Left kidney (tissue), 8 donors: ENCODE measurements at places on chromosomes 5 and 9. TPM values are rescaled to one million over a fixed set of nuclear protein-coding genes. Genes with fewer than 3 reads are reported as not detected.

Gene ARID3C
- polyA plus RNA-seq, result 0.20 TPM

Gene SH3GL2
- polyA plus RNA-seq, result 5.3 TPM

Gene PDE6A
- 0.25 TPM for polyA plus RNA-seq

Gene ANKS6
- 30.6 TPM for polyA plus RNA-seq

Gene NUTM2G
- 1.1 TPM for polyA plus RNA-seq

Gene ANKRA2
- 67.6 TPM for polyA plus RNA-seq

Gene TMEM232
- 7.3 TPM for polyA plus RNA-seq

Gene APBA1
- 17.9 TPM for polyA plus RNA-seq

Gene ADAMTSL2
- polyA plus RNA-seq, result 1.2 TPM
